ENCODE measurements at places on chromosomes 16 and 17. TPM values are rescaled to one million over a fixed set of nuclear protein-coding genes. Genes with fewer than 3 reads are reported as not detected.

DNA sequence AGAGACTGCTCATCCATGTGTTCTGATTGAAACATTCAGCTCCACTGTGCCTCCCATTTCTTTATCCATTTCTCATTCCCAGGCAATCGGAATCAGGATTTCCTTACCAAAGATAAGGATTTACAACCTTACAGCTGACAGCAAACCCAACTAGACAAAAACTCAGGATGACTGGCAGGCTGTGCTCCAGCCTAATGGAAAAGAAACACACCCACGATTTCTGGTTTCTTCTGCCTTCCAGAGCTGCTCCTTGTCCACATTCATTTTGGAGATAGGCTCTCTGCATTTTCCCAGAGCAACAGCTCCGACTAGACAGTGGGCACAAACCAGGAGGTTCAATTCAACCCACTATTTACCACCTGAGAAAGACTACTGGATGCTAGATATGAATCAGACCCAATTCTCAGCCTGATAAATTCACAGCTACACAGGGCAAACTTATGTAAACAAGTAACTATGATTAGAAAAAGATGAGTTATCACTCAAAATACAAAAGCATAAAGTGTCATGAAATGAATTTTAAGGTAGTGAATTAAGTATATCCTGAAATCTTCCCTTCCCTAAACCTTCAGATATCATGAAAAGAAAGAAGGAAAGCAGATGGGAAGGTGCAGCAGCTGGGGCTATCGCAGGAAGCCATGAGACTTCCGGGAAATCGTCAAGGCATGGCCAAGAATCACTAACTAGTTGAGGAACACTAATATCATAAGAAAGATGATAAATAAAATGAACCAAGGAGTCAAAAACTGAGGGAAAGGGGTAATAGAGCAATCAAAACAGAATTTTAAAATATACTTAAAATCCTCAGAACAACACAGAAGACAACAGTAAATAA is 44.8 kb upstream of the CLEC18B start:
- no peak for DNase-seq
- H3K4me3 ChIP-seq: no peak overlapping the region
- peaks cover 10% of the 10 kb centered on the region for H3K4me1 ChIP-seq
- H3K27ac ChIP-seq: no peak overlapping the region

Gene ESRP2
- total RNA-seq: 2.8 TPM

GRCh38 chr17:21089933-21090901 is 36.5 kb upstream of the DHRS7B start:
- H3K36me3 ChIP-seq: no peaks in the 10 kb centered on the region
- H3K27me3 ChIP-seq: no peaks in the 10 kb centered on the region
- H3K4me3 ChIP-seq: no peak overlapping the region
- no peak overlapping the region for H3K27ac ChIP-seq
- no peak for DNase-seq

GRCh38 chr17:8362651-8363332 is 13.7 kb downstream of the KRABD2 start:
- no peak overlapping the region for H3K4me3 ChIP-seq
- H3K4me1 ChIP-seq: no peaks in the 10 kb centered on the region
- DNase-seq: no peak
- H3K27me3 ChIP-seq: no peaks in the 10 kb centered on the region
- H3K27ac ChIP-seq: no peak overlapping the region
- no peaks in the 10 kb centered on the region for H3K36me3 ChIP-seq

Gene SOCS1
- total RNA-seq: 11.0 TPM
